ENCODE measurements at places on chromosomes 5 and 9. TPM values are rescaled to one million over a fixed set of nuclear protein-coding genes. Genes with fewer than 3 reads are reported as not detected.

Gene C7
- total RNA-seq: not detected

Gene HTR1A
- total RNA-seq: not detected

Gene PCDHB11
- not detected for total RNA-seq

Gene IRX2
- total RNA-seq: not detected

Gene TAF11L14
- not detected for total RNA-seq

Gene TNFSF8
- 83.1 TPM for total RNA-seq

Gene OR2Y1
- total RNA-seq: not detected

Gene IFNA21
- total RNA-seq: not detected

Gene HCN1
- not detected for total RNA-seq

Gene QRFP
- not detected for total RNA-seq

Gene DNAI1
- not detected for total RNA-seq

Gene XPA
- 20.5 TPM for total RNA-seq

Gene GABRA6
- not detected for total RNA-seq

Gene PIP5K1B
- 1.5 TPM for total RNA-seq

Gene DOCK2
- 244 TPM for total RNA-seq

Gene BTNL8
- not detected for total RNA-seq

Gene KCNN2
- total RNA-seq: not detected

Gene SAXO1
- 0.10 TPM for total RNA-seq

Gene MEGF10
- total RNA-seq: under 0.01 TPM

Gene TERT
- total RNA-seq: under 0.01 TPM

Gene GABRP
- 0.10 TPM for total RNA-seq

Gene MZB1
- total RNA-seq: 2.9 TPM

Gene SLC36A3
- total RNA-seq: not detected

Gene LVRN
- under 0.01 TPM for total RNA-seq

Gene UBAC1
- 19.3 TPM for total RNA-seq

Gene EFNA5
- total RNA-seq: 0.84 TPM

Gene MYMK
- not detected for total RNA-seq

Gene TMEM141
- total RNA-seq: 16.1 TPM

Gene ANKRD31
- total RNA-seq: 0.63 TPM

Gene TMEFF1
- not detected for total RNA-seq

Gene S1PR3
- 7.8 TPM for total RNA-seq

Gene PKD2L2
- total RNA-seq: not detected

Gene TMOD1
- total RNA-seq: 0.84 TPM

Gene TTC23L
- total RNA-seq: 0.10 TPM

Gene ADAMTS13
- 0.42 TPM for total RNA-seq

Gene OR1N1
- total RNA-seq: not detected

Gene GCNT1
- total RNA-seq: 1.9 TPM

Gene GCNT4
- 10.8 TPM for total RNA-seq

Gene IL7R
- 360 TPM for total RNA-seq

Gene TRPM3
- total RNA-seq: not detected

Gene ADAMTS6
- total RNA-seq: 4.9 TPM

Gene IL5
- not detected for total RNA-seq

Gene AJM1
- 0.73 TPM for total RNA-seq

Measured in mononuclear cell (primary cell).